CD8-positive, alpha-beta T cell (primary cell): ENCODE measurements at places on chromosomes 3 and 15.

DNA sequence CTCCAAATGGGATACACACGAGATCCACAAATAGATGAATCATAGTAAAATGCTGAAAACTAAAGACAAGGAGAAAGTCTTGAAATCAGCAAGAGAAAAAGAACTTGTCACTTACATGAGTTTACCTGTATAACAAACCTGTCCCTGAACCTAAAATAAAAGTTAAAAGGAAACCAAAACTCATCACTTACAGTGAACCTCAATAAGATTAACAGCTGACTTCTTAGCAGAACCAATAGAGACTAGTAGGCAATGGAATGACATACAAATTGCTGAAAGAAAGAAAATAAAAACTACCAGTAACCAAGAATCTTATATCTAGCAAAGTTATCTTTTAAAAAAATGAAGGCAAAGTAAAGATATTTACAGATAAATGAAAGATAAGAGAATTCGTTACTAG, 27.4 kb downstream of the SEC22A start:
- no peak for DNase-seq

DNA sequence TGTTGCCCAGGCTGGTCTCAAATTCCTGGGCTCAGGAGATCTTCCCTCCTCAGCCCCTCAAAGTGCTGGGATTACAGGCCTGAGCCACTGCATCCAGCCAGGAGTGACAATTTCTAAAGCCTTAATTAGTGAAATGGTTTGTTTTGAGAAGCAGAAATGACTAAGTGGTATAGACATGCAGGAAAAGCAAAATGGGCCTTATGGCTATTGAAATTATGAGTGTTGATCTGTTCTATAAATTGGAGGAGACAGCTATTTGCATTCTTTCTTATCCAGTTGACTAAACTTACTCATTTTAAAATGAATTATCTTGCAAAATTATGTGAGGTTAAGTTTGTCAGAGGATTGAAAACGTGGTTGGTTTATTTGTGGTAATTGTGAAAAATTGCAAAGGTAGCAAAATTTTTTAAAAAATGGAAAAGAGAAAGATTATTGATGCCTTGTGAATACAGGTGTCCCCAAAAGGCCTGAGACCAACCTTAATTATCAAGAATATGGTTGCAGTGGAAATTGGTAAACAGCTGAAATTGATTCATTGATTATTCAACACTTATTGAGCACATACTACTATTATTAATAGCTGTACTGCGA, 7.9 kb downstream of the RAP2B start:
- DNase-seq = no peak

DNA sequence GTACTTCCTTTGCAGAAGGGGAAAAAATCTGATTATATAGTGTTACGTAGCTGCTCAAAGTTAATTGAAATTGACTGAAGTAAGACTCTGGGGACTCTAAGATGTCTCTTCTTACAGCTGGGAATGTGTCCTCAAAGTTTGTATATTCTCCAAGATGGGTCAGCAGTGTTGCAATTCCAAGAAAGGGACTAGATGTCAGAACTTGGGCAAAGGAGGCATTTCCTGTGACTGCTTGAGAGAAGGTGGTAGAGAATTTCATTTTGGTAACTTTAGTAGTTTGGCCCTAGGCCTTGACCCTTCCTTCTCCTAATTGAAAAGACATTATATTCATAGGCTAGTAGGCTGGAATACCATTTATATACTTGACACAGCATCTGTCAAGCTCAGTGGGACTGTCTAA, 33.9 kb downstream of the PTPRG start:
- DNase-seq = no peak

DNA sequence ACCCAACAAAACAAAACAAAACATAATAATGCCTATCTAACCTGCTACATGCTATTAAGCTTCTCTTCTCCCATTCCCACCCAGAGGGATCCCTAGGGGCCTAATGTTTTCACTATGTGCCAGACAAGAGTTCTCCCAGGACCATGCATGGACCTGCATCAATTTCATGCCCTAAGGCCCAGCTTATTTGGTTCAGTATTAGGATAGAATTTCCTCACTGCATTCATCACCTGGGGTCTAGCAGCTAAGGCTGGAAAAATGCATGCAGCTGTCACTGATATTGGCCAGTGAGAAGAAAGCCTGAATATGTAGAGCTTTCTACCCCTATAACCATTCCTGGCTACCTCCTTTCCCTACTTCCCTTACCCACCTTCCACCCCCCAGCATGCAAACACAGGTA, 2.0 kb upstream of the HCLS1 start:
- DNase-seq = no peak

DNA sequence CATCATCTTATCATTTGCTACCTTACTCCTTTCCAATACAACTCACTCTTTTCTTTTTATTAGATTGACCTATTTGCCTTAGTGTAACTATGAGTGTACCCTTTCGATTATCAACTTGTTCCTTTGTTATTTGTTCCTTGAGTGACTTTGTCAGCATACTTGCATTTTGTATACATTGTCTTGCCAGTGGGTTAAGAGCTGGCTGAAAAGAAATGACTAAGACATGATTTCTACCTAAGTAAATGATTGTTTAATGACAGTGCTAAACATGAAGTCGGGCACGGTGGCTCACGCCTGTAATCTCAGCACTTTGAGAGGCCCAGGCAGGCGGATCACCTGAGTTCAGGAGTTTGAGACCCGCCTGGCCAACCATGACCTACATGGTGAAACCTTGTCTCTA, 1042.3 kb downstream of the TBL1XR1 start:
- no peak for DNase-seq

DNA sequence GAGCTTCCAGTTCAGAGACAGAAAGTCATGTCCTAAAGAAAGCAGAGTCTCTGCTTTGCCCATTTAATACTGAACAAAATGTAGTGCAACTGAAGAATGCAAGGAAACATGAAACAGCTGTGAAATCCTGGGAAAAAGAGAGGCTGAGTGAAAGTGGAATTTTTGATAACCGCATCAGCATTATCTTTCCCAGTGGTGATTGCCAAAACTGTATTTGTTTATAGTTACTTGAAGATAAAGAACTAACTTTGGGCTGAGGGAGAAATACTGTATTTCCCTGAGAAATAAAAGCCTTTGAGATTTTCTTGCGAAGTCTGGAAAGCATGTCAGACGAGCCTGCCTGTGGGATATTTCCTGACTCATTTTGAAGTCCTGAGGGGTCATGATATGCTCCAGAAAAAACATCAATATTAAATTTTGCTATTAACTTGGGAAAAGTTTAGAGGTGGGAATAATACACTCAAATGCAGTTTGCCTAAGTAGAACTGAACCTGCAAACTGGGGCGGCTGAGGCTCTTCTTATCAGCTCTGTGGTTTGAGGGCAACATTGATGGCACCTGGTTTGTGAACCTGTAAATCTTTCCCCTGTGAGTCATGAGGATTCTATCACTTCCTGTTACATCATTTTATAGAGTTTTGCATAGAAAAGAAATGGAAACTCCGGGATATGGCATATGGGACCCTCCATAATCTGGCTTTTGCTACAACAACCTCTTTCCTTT, 855.3 kb downstream of the MCTP2 start:
- no peak for DNase-seq

DNA sequence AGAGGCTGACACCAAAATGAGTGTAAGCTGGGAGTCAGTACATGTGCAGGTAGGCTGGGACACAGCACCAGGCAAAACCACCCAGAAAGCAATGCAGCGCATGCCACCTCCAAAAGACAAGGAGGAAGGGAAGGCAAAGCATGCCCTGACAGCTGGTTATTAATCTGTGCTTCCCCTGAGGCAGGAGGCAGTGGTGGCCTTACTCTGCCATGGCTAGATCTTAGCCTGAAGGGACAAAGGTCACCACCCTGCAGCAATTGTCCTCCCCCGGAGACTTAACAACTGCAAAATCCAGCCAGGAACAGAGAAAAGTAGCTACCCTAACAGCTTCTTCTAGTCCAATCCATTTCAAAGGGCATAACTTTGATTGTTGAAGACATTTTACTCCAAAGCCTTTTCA, 73.7 kb downstream of the PLD1 start:
- DNase-seq = no peak

- DNase-seq = no peak
These were observed 28.6 kb upstream of the VPS8 start for GRCh38 chr3:184783319-184783718.

- DNase-seq = no peak
These were observed 5.0 kb downstream of the CHCHD4 start for GRCh38 chr3:14119651-14120050.

DNA sequence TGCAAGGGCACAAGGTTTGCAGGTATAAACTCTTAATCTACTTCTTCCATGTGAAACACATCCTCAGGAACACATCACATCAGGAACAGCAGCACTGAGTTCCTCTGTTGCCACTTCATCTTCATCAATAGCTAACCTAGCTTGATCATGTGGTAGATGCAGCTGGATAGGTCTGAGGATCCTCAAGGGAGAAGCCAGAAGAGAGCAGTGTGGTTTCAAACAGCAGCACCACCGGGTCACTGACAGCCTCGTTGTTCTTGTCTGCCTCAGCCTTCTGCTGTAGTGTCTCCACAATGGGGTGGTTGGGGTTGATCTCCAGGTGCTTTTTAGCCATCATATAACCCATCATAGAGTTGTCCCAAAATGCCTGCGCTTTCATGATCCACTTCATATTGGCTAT, 58.8 kb downstream of the ADAM10 start:
- DNase-seq = no peak

- no peak for DNase-seq
These were observed 141.6 kb downstream of the PLCH1 start for GRCh38 chr3:155603302-155603701.

- DNase-seq = no peak
These were observed 541.2 kb downstream of the RBMS3 start for GRCh38 chr3:29822071-29822470.

- DNase-seq = no peak
These were observed 22.6 kb downstream of the STARD5 start for GRCh38 chr15:81301385-81301784.

DNA sequence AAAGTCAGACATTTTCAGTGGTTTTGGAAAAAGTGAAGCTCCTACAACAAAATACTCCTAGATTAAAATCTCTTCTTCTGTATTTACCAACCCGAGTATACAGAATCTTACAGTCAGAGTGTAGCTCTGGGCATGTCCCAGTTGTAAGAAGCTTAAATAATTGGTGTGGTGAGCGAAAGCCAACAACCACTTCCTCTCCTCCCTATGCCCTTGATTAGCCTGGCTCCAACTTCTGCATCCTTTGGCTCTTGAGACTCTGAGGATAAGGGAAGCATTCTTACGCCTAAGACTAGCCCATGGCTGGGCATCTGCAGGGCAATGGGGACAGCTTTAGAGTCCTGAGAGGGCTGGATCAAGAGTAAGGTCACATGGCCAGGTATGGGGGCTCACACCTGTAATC, 25.5 kb downstream of the RFT1 start:
- no peak for DNase-seq

GRCh38 chr15:31560643-31561042, 234.0 kb downstream of the KLF13 start:
- DNase-seq = no peak

- DNase-seq = no peak
These were observed 42.0 kb upstream of the MEIS2 start for GRCh38 chr15:37142371-37142770.

DNA sequence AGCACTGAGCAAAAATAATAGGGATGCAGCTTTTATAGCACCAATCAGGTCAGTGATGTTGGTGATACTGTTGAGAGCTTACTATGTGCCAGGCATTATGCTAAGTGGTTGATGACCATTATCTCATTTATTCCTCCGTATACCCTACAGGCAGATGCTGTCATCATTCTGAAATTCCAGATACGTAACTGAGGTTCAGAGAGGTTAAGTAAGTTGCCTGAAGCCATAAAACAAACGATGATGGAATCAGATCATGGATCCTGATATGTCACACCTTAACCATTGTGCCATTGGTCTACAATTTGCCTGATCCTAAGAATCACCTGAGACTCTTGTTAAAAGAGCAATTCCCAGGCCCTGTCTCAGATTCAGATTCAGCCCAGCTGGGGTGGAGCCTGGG, 49.5 kb downstream of the ST6GAL1 start:
- DNase-seq = no peak

GRCh38 chr15:97410897-97411575, 549.5 kb upstream of the ARRDC4 start:
- no peak for DNase-seq

GRCh38 chr3:193040836-193041672, 123.4 kb upstream of the MB21D2 start:
- DNase-seq = no peak

- no peak for DNase-seq
These were observed 43.2 kb downstream of the RARB start for GRCh38 chr3:25471081-25471768.

GRCh38 chr3:171169866-171170265, 143.3 kb upstream of the SLC2A2 start:
- no peak for DNase-seq

- no peak for DNase-seq
These were observed 374.3 kb downstream of the TIGIT start for GRCh38 chr3:114668099-114668498.

DNA sequence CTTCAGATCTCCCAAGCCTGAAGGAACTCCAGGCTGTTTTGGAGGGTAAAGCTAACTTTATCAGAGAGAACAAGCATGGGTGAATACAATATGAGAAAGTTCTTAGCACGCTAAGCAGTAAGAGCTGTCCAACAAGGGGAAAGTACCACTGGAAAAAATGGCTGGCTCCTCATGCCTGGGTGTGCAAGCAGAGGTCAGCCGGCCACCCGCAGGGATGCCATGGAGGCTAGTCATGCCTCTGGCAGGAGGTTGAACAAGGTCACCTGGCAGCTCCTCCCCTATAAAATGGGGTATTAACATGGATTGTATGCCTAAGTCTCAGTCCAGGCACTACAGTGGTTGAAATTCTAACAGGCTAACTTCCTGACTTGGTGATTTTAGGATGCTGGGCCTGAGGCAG, 75.4 kb upstream of the SLC6A1 start:
- no peak for DNase-seq

GRCh38 chr3:195767792-195768191, 43.9 kb downstream of the MUC4 start:
- no peak for DNase-seq

- no peak for DNase-seq
These were observed 312.5 kb downstream of the SHQ1 start for GRCh38 chr3:72535772-72536171.

- no peak for DNase-seq
These were observed 29.7 kb downstream of the STOML1 start for GRCh38 chr15:73962433-73962832.

DNA sequence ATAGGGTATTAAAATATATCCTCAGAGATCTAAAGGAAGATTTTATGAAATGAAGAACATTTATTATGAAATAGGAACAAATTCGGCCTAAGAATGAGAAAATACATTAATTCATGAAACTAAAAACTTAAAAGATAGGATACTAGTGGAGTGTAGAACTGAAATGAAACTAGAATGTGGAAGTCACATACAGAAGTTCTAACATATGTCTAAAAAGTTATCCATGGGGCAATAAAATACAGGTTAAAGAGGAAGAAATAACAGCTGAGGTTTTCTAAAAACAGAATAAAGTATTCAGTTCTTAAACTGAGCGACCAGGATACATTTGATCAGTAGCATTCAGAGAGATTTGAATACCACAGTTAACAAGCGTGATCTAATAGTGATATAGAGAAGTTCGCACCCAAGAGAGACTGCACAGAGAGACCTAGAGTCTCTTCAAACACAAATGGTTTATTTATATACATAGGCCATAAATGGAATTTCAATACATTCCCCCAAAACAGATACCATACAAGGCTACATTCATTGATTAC, 85.9 kb downstream of the FEZF2 start:
- no peak for DNase-seq

GRCh38 chr3:73542136-73542535, 82.6 kb downstream of the PDZRN3 start:
- no peak for DNase-seq
